ENCODE measurements at places on chromosomes 3 and 15.

DNA sequence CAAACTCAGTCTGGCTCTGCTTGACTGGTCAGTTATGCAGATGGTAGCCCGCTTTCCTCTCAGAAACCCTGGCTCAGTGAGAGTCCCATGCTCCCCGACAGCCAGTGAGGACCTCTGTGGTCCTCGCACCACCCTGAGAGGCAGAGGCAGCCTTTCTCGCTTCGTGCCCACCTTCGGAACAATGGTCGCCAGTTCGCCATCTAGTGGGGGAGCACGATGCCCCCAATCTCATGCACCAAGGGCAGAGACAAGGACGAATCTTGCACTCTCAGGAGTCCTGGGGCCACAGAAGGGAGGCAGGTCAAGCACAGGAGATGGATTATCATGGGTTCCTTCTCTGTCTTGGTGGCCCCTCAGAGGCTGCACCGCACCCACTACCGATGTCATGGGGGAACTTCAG, 75.2 kb downstream of the RHCG start:
- DNase-seq, result no peak

DNA sequence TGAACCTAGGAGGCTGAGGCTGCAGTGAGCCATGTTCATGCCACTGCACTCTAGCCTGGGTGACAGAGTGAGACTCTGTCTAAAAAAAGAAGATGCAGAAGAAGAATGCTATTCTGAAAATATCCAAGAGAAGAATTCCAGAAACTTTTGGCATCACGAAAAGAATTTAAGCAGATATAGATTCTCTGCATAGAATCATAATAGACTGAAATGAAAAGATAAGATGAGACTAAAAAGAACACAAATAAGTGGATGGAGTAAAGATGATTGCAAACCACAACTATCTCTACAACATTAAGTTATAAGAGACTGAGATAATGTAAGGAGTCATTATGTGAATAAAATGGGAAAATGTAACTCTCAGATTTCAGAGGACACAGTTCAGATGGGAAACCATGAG, 140.7 kb upstream of the TMC3 start:
- DNase-seq, result no peak

GRCh38 chr3:9862391-9863057, 17.5 kb downstream of the CIDEC start:
- no peak for DNase-seq

DNA sequence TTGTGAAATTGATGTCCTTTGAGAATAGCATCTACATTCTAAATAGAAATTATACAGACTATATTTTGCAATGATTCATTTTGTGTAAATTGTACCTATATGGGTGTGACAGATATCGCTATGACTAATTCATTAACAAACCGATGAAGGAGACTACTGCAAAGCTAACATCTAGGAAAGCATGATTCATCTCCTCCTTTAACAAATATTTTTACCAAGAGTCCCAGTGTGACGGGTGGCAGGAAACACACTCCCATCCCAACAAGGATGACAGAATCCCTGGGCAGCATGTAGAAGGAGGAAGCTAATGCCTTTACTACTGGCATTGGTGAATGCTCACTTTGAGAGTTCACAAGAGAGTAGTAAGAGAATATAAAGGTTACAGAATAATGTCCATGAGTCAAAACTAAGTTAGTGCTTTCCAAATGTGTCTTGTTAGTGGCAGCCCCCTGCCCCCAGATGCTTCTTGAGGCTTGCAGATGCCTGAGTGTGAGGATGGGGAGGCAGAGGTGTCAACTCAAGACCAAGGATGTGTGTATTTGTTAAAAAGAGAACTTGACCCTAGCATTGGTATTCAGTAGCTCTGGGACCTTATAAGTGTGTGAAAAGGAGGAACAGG, 180.6 kb downstream of the FMN1 start:
- DNase-seq, result no peak

GRCh38 chr15:25250906-25251622, 187.8 kb downstream of the UBE3A start:
- no peak for DNase-seq

- no peak for DNase-seq
These were observed 191.1 kb downstream of the KCNAB1 start for GRCh38 chr3:156311431-156311830.

DNA sequence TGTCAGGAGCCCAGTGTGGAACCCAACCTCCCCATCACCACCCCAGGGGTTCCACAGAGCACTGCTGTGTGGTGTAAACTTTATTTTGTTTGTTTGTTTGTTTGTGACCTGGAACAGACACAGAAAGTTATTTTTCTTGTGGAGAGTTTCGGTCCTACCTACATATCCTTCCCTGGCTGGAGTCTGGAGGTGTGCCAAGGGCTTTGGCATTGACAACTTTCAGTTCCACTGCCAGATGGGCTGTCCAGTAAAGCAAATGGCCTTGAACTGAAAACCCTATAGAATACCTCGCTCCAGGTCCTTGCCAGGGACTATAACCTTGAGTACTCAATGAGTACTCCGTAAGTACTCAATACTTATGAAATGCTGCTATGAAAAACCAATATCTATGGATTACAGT, 103.5 kb downstream of the MITF start:
- DNase-seq, result no peak

DNA sequence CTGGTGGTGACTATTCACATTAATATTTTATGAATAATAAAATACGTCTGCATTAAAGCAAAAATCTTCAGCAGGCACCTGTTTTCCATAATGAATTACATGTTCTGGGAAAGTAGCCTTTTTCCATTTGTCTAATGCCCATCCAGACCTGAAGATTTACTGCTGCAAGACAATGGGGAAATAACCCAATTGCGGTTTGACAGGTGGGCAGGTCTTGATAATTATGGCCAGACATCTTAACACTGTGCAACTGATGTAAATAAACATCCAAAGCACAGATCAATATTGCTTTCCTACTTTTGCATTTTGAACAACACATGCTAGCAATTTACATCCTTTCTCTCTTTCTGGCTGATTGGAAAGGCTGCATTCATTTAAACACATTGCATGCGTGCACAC, 173.9 kb downstream of the MEIS2 start:
- no peak for DNase-seq

Measured in nucleus accumbens (tissue), 56 donors.